ENCODE measurements at places on chromosomes 2 and 18.

- no peak for DNase-seq
Measured at GRCh38 chr2:20762945-20763683, 59.8 kb downstream of the LDAH start.

GRCh38 chr18:48354746-48355260 lies 54.4 kb downstream of the ZBTB7C start:
- DNase-seq, result no peak

DNA sequence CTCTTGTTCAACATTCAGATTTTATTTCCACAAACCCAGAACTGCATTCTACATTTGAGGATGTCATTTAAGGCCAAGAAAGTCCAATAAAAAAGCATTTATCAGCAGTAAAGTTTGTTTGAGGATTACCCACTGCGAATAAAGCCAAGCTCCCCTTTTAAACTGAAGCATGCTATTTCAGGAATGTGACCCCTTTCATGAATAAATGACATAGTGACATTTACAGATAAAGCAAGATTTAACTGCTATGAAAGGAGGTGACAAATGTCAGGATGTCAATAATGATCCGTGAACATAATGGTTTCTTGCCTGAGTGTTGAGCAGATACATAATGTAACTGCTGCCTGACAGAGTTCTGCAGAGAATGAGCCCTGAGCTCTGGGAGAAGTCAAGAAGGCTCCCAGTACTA lies 146.3 kb downstream of the TDRD15 start:
- no peak for DNase-seq

DNA sequence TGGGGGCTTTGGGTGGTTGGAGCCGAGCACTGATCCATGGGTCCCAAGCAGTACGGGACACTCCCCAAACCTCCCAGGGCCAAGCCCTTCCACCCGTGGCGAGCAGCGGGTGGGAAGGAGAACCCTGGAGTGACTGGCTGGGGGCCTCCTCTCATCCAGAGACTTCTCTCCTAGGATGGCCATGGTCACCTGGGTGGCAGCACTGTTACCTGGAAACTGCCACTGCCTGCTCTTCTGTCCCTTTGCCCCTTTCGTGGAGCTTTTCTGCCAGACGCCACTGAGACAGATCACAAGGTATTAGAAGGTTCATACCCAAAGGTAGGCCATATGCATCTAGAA lies 26.9 kb downstream of the CENPO start:
- DNase-seq, result no peak

GRCh38 chr2:128585706-128586105 lies 267.0 kb upstream of the HS6ST1 start:
- DNase-seq, result peak; percentile 8

DNA sequence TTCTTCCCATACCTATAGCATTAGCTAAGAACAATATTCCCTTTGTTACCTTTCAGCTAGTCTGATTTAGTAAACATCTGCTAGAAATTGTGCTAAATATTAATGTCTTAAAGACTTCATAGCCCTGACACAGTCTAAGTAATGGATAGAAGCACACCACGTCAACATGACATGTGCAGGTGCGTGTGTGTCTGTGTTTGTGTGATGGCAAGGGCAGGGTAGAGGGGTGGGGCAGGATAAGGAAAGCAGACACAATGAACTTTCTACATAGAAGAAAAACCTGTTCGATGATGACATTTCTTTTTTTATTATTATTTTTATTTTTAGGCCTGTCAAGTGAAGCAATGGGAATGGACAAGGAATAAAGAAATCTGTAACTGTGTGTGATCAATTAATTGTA lies 223.3 kb downstream of the NOL4 start:
- DNase-seq, result no peak

- DNase-seq, result no peak
Measured at GRCh38 chr2:16438613-16439321, 226.9 kb downstream of the CYRIA start.

DNA sequence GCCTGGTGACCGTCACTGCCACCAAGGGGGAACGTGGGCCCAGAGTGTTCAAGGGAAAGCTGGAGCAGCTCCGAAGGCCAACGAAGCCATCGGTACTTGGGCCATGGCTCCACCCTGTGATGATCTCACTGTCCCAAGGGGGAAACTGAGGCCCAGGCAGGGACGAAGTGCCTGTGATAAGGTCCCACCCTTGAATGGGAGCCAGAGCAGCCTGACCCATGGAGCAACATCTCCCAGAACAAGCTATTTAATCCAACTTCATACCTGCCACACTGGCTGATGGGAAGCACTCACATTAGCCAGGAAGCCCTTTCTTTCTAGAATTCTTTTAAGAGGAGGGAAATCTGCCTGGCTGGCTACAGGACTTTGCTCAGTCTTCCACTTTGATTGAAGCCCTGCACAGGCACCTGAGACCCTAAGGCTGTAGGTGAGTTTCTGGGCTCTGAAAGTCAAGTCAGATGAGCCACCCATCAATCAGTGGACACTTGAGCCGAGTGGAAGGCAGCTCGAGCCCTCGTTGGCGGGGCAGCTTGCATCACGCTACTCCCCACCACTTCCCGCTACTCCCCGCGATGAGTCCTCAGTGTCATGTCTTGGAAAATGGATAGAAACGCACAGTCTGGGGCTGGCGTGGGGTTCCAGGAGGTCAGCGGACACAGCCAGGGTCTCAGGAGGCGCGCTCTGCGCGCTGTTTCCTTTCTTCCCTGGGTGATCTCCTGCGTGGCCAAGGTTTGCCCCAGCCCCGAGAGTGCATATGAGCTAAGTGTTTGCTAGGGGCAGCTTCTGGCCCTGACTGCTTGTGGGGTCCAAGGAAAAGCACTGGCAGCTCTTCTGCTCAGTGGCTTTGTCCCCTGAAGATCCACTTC lies 2.5 kb upstream of the HS6ST1 start:
- no peak for DNase-seq

DNA sequence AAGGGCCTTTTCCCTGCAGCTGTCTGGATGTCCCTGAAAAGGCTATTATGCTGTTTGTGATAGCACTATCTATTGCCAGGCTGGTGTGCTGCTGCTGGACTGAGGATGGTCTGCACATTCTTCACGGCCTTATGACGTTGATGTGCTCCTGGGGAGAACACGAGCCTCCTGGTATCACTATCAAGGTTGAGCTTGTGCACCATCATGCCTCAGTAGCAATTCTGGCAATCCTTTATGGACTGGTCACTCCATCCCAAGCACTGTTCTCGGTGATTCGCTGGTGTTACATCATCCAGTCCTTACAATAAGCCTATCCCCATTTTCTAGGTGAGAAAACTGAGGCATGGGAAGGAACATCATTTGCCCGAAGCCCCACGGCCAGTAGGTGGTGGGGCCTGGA lies 18.2 kb upstream of the CCBE1 start:
- no peak for DNase-seq

GRCh38 chr2:217035967-217036366 lies 176.1 kb upstream of the TNP1 start:
- DNase-seq, result no peak

DNA sequence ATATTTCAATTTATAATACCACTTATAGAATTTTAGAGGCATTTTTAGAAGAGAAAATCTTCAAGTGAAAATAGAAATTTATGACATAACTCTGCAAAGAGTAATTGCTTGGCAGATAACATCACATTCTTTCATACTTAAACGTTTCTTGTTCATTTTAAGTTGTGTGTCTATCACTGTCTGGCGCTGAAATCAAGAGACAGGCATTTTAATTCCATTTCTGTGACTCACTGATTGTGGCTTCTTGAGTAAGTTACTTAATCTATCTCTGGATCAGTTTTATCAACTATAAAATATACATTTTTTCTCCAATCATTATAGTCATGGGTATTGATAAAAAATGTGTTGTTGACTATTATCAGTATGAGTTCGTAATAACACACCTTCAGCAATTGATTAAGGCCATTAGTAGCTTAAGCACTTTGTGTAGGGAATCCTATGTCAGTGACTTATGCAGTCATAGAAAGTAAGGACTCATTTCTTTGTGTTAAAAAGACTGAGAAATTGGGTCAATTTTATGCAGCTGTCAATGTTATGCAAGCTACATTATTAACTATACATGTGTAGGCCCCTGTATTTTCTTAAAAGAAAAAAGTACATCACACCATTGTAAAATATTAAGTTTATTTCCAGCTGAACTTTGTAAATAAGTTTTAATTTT lies 497.3 kb downstream of the CCDC85A start:
- DNase-seq, result no peak

GRCh38 chr2:15378148-15378908 lies 182.8 kb downstream of the NBAS start:
- no peak for DNase-seq

- DNase-seq, result no peak
Measured at GRCh38 chr2:120221616-120222015, 1.6 kb downstream of the TMEM185B start.

DNA sequence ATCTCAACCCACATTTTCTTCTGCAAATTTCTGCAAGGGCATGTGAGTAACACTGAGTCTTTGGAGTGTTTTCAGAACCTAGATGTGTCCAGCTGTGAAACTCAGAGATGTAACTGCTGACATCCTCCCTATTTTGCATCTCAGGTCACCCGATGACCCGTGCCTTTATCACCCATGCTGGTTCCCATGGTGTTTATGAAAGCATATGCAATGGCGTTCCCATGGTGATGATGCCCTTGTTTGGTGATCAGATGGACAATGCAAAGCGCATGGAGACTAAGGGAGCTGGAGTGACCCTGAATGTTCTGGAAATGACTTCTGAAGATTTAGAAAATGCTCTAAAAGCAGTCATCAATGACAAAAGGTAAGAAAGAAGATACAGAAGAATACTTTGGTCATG lies 8.0 kb downstream of the UGT1A1 start:
- DNase-seq, result no peak

DNA sequence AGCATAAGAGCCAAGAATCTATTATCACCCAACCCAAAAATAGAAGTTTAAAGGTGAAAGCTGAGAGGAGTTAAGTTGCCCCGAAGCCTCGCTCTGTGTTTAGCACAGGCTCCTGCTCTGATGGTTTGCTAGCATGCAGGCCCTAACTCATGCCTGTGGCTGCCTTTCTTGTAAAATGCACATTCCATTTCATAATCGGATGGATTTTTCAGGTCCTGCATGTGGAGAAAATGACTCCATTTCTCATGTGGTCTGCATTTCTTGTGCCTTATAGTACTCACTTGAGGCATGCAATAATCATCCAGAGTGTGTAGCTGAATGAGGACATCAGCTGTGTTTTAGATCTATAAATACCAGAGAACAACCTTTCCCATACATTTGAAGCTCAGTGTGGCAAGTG lies 381.8 kb downstream of the CPS1 start:
- DNase-seq, result no peak

DNA sequence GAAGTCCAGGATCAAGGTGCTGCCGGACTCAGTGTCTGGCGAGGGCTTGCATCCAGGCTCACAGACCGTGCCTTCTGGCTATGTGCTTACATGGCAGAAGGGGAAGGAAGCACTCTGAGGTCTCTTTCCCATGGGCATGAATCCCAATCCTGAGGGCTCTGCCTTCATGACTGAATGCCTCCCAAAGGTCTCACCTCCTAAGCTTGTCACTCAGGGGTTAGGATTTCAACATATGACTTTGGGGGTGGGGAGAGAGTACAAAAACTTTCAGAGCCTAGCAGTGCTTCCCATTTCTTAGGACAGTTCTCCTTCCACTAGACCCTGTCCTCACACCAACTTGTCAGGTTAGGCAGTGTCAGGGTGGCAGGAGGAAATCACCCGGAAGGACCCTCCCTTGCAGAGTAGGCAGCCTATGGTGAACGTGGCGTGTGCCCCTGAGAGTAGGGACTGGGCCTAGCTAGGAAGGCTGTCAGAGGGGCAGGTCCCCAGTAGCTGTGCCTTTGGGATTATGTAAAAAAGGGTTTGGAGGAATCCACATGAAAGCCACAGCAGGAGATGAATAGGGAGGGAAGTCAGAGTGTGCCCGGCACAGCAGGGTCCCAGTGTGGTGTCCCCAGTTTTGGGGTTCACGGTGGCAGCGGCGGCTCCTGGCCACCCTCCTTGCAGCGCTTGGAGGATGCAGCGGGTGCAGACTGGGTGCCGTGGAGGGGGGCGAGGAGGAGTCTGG lies 233.3 kb downstream of the LDLRAD4 start:
- no peak for DNase-seq

- no peak for DNase-seq
Measured at GRCh38 chr2:37947306-37947705, 22.2 kb downstream of the RMDN2 start.

DNA sequence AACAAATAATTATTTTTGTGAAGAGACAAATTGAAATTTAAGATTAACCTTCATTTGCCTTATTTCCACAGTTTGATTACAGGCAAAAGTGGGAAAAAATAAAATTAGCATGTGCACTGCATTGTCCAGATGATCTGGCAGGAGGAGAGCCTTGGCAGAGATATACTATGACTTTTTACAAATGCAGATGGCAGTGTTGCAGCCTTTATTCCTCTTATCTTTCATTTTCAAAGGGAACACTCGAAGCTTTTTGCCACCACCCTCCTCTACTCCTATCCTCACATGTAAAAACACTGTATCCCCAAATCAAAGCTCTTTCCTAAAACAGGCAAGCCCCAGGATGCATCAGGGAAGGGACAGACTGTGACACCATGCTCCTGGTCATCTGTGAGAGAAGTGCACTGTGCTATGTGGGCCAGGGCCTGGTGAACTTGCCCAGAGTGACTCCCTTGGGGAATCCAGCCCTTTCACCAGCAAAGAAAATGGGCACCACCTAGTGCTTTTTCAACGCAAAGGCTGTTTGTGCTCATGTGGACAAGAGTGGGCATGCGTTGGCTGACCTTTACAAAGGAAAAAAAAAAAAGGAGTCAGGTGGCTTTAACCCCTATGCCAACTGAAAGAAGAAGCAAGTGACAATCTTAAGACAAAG lies 74.7 kb upstream of the ETAA1 start:
- no peak for DNase-seq

All from T1000 (cell line).